Stimulated activated CD4-positive, alpha-beta T cell treated with anti-CD3 and anti-CD28 coated beads, Interleukin-12 subunit alpha, Interleukin-12 subunit beta, amount 100 ng/mL, for 48 hours (primary cell): ENCODE measurements at places on chromosomes 6 and 20.

DNA sequence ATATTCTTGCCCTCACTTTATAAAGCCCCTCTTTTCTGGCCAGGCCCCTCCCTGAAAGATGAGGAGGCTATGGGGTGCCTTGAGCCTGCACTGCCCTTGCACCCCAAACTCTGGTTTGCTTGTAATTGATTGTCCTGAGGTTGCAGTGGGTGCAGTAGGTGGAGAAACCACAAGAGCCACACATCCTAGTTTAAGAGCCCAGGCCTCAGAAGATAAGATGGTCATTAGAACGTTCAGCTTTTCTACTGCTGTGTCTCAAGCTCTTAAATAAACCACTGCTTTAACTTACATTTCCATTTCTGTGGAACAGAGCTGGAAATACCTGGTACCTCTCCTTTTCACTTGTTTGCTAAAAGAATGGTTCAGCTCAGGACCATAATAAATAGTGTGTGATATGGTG is 9.0 kb downstream of the MRAP2 start:
- no peak for DNase-seq

DNA sequence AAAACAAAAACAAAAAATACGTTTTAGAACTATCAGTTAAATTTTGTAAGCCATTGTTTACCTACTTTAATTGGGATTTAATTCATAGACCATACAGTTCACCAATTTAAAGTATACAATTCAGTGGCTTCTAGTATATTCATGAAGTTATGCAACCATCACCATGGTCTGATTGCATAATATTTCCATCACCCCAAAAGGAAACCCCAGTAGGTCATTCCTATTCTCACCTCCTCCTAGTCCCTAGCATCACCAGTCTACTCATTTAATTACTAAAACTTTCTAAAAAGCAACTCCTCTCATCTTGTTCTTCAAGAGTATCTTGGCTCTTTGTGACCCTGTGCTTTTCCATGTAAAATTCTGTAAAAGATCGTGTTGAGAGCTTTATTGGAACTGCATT is 60.2 kb downstream of the ASXL1 start:
- no peak for DNase-seq

DNA sequence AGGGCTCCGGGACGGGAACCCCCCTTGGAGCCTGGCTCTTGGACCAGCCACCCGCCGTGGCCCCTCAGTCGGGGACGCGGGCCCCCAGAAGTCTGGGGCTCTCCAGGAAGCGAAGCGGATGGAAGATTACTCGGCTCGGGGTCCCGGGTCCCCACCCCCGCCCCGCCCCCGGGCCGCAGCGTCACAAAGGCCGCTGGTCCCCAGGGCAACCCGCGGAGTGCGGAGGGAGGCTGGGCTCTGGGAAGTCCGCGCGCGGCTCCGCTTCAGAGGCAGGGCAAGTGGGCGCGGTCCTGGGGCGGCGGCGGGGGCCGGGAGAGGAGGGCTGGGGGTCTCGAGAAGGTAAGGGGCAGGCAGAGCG is at the start of gene FNDC11:
TSS of gene FNDC11 (plus strand) at position 227 of the 358 bp plus-strand sequence. CDS start 1,505 bp downstream, outside the sequence.
- DNase-seq = peak; percentile 26

GRCh38 chr20:48395816-48396546 is 431.8 kb downstream of the PREX1 start:
- DNase-seq = no peak

DNA sequence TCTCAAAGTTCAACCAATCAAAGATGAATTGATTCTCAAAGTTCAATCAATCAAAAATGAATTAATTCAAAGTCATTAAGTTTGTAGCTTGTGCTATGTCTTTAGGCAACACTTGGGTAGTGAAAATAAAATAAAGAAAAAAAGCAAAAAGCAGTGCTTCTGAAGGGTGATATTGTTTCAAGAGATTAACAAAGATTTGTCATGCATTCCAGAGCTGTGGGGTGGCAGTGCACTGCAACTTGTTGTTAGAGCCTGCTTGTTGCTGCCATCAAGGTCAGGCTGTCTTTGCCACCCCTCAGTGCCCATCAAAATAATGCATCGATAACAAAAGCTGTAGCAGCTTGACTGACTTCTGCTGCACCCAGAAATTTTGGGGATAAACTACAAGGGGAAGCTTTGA is 128.6 kb downstream of the RNF144B start:
- DNase-seq = no peak

- DNase-seq = no peak
These were observed 19.8 kb upstream of the GJA10 start for GRCh38 chr6:89874438-89874837.

GRCh38 chr20:39658662-39659409 is 696.7 kb downstream of the DHX35 start:
- no peak for DNase-seq

DNA sequence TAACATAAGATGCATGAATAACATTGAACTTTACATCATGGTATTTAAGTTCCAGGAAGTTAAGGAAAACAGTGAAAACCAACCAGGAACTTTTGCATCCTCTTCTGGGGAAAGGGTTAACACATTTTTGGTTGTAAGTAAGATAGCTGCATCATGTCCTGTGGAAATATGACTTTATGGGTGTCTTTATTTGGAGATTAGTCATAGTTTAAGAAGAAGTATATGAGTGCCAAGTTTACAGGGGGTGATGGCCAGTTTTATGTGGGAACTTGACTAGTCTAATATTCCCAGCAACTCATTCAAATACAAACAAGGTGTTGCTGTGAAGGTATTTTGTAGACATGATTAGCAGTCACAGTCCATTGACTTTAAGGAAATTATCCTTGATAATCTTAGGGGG is 78.0 kb downstream of the PDE10A start:
- no peak for DNase-seq

DNA sequence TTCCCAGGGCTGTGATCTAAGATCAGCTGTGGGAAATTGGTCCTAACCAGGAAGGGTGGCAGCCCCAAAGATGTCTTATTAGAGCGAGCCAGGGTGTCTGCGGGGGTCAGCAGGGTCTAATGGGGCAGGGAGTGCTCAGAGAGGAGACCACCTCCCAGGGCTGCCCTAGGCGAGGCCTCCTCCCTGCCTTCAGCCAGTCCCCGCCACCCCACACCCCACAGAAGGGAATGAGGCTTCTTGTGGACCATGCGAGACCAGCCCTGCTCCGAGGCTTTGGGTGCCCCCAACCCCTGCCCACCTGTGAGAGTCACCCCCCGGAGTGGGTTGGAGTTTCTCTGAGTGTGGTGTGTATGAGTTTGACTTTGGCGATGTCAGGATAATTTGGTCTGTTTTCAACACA is 37.8 kb downstream of the SYNJ2 start:
- DNase-seq = no peak

- DNase-seq = no peak
These were observed 7.8 kb downstream of the MAVS start for GRCh38 chr20:3854462-3854871.

DNA sequence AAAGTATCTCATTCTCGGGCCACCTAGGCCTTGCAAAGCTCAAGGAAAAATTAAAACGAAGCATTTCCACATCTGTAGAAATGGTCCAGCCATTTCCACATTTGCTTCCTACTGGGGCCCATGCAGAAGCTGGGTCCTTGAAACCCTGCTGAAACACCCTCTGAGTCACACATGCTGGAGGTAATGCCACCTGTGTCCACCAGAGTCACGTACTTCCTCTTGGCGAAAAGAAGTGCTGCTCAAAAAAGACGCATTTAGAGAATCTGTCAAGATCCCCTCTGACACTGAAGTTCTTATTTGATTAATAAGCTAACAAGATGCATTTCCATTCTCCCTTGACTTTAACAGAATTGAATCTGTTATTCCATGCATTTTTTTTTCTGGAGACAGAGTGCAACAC is 423.2 kb downstream of the PREX1 start:
- no peak for DNase-seq

DNA sequence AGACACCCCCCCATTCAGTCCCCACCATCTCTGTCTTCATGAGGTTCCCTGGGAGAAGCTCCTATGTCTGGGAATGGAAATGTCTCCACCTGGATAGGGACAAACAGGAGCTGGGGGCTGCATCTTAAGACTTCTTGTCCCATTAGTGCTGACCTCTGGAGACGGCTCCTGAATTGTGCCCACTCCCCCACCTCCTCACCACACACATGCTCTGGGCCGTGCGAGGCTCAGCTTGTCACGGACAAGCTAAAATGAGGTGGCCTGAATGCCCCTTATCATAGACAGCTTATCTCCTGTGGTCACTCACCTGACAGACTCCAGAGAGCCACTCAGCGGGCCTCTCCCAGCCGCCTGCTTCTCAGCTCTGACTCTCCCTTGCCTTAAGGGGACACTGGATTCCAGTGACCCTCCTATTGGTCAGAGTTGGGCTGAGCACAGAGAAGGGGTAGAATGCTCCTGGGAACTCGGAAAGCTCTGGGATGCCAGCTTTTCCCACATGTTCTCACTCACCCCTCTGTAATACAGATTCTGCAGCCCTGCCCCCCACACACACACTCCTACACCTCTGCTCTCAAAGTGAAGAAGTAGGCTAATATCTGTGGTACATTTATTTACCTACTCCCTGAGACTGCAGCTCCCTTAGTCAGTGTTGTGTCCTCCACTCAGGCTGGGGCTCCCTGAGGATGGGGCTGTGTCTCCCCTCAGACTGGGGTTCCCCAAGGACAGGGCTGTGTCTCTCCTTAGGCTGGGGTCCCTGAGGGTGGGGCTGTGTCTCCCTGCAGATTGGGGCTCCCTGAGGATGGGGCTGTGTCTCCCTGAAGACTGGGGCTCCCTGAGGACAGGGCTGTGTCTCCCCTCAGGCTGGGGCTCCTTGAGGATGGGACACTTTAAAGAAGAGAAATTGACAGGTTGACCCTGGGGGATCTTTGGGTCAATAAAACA is 167.5 kb downstream of the VEGFA start:
- no peak for DNase-seq

DNA sequence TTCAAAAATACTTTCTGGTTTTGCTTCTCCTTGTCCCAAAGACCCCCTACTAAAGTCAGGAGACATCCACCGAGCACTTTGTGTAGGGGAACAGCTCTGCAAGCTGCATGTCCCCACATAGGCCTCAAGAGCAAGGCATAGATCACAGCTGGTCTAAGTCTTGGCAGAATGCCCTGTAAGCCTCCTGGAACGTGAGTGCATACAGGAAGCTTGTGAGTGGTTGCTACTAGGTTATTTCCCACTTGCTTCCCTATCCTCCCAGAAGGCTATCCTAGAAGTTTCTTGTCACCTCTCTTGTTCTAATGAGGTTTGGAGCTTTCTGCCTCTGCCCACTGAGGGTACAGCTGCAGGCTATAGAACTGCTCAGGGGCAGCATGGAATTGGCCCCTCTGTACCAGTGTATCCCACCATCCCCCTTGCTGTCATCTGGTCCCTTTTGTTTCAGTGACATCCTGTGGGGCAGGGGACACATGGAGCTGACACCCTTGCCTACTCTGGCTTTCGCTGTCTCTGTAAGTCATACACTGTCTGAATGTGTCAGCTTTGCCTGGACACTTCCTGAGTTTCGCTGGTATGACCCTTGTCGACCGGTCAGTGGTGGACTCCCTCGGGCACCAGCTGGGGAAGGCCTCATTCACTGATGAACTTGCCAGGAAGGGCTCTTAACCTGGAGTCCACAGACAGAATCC is 35.6 kb upstream of the KCNK16 start:
- DNase-seq = no peak

DNA sequence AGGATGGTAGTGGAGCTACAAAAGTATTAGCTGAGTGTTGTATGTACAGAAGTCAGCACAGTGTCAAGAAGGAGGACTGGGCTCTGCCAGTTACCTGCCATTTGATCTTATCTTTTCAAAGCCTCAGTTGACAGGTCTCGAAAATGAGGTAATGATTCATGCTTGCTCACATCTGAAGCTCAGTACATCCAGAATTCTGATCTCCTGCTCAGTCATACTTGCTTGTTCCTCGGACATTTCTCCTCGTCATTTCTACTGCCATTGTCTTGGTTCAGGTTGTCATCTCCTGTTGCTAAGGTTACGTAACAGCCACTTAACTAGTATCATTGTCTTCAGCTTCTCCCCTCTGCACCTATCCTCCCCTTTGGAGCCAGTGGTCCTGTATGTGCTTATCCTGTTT is 89.5 kb downstream of the SLX4IP start:
- no peak for DNase-seq

GRCh38 chr6:12892151-12892550 is 175.6 kb downstream of the PHACTR1 start:
- no peak for DNase-seq

- no peak for DNase-seq
These were observed 76.7 kb upstream of the CARMIL1 start for GRCh38 chr6:25202504-25202903.

DNA sequence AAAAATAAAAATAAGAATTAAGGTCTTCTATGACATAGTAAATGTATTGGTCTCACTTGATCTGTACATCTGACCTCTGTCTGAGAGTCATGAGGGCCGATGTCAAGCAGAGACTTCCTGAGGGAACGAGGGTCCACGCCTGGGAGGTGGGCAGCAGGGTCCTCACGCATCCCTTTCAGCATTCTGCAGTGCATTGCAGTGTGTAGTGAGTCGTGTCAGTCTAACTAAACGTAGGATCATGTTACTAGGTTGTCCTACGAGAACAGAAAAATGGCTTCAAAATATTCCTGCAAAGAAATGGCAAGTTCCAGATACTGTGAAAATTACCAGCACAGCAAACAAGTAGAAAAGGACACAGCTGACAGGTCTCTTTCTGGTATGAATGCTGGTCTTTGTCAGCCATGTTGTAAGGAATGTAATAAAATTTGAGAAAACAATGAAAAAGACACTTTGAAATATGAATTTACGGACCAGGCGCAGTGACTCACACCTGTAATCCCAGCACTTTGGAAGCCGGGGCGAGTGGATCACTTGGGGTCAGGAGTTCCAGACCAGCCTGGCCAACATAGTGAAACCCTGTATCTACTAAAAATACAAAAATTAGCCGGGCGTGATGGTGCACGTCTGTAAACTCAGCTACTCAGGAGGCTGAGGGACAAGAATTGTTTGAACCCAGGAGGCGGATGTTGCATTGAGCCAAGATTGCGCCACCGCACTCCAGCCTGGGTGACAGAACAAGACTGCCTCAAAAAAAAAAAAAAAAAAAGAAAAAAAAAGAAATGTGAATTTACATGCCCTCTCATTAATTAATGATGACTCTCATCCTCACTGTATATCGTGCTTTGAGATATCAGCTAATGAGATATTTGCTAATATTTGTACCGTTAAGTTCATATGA is 2.4 kb upstream of the AHCY start:
- no peak for DNase-seq

DNA sequence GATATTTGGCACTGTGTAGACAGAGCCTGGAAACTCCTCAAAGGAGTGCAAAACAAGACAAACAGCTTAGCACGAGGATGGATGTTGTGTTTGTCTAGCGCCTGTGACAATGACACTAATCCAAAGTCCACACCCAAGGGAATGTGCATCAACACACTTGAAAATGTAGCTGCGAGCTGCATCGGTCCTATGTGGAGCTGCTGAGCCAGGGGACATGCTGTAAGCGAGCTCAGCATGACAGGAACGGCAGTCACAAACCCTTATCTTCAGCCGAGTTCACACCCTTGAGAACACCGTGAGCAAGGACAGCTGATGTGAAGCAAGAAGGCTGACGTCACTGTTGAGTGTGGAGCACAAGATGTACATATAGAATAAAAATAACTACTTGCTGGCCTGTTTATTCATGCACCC is 684.3 kb downstream of the QKI start:
- no peak for DNase-seq

GRCh38 chr6:16222826-16223225 is 15.6 kb upstream of the GMPR start:
- no peak for DNase-seq
